H9 (cell line): ENCODE measurements at places on chromosomes 4 and X. TPM values are rescaled to one million over a fixed set of nuclear protein-coding genes. Genes with fewer than 3 reads are reported as not detected.

The SCRG1 gene
- total RNA-seq = not detected in 2 replicates

DNA sequence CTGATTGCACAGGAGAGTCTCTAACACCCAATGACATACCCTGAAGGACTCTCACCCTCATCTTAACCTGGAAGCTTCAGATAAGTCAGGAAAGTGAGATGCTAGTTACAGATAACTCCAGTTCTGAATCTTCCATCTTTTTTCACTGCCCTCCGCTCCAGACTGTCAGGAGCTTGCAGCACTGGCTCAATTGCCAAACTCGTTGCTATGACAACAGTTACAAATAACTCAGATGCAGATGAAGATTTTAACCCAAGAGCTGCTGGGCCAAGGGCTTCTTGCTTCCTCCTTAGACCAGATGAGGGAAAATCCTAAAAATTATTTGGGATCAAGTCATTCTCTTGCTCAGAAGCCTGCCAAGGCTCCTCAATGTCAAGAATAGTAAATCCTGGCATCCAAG, 109.1 kb upstream of the HUWE1 start:
- peak; percentile 27 for DNase-seq

The GRIA2 gene
- not detected in 2 replicates for total RNA-seq

DNA sequence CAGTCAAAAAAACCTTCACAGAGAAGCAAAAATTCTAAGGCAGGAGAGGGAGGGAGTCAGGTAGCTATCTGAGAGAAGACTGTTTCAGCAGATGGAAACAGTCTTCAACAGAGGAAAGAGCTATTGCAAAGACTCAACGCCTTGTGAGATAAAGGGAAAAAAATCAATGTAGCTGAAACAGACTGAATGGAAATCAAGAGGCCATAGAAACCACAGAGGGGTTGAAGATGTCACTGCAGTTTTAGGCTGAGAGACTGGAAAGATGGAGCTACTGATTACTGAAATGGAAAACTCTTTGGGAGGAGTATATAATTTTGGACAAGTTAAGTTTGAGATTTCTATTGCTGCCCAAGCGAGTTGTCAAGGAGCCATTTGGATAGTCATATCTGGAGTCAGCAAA, 28.4 kb upstream of the CXCL8 start:
- no peak for DNase-seq

The KLKB1 gene
- 20.1 and 21.8 TPM in 2 replicates for total RNA-seq

The RNF150 gene
- 3.7 and 4.4 TPM in 2 replicates for total RNA-seq

GRCh38 chr4:180598281-180598680, 1644.9 kb upstream of the TENM3 start:
- no peak for DNase-seq

The SHOX gene
- total RNA-seq = 0.18 and 0.24 TPM in 2 replicates

The SASH3 gene
- not detected in 2 replicates for total RNA-seq

DNA sequence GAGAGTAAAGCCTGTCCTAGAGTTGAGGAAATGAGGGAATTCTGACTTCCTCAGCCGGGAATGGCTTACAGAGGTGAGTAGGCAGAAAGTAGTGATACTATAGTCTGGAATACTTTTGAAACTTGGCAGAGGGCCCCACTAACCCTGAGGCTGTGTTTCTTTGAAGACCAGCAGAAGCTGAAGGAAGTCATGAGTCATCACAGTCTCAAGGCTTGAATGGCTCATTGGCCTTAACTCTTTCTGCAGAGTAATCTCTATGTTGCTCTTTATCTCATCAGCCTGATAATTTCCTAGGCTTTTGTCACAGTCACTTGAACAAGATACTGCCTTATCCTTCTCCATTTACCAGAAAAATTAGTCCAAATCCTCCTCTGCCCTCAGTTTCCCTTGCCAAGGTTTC, 80.8 kb downstream of the ANKRD50 start:
- no peak for DNase-seq

GRCh38 chr4:6125103-6125651, 75.2 kb downstream of the JAKMIP1 start:
- peak; percentile 22 for DNase-seq

The AMTN gene
- total RNA-seq = not detected in 2 replicates

- DNase-seq = peak; percentile 46
These were observed at the start of gene CC2D2A for GRCh38 chr4:15469402-15470127. Gene CC2D2A, plus strand, starts transcription at chr4:15469882. Its CDS starts 6,051 bp downstream, at chr4:15475933.

DNA sequence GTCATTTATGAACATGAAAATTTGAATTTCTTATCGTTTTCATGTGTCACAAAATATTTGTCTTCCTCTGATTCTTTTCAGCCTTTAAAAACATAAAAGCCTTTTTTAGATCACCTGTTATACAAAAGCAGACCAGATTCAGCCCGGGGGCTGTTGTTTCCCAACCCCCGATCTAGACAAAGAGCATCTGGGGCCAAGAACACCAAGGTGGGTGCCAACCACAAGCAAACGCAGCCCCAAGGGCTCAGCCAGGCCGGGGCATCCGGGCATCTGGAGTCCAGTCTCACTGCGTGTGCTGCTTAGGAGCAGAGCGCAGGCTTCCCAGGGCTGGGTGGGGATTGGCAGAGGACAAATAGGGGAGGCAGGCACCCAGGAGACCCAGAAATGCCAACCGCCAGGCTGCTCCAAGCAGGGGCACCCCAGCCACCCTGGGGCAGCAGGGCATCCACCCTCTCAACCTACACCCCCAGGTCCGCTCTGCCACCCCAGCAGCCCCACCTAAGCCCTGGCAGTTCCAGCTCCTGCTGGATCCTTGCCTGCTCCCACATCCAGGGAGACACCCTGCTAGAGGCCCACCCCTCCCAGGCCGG, 78.0 kb downstream of the HMX1 start:
- no peak for DNase-seq

DNA sequence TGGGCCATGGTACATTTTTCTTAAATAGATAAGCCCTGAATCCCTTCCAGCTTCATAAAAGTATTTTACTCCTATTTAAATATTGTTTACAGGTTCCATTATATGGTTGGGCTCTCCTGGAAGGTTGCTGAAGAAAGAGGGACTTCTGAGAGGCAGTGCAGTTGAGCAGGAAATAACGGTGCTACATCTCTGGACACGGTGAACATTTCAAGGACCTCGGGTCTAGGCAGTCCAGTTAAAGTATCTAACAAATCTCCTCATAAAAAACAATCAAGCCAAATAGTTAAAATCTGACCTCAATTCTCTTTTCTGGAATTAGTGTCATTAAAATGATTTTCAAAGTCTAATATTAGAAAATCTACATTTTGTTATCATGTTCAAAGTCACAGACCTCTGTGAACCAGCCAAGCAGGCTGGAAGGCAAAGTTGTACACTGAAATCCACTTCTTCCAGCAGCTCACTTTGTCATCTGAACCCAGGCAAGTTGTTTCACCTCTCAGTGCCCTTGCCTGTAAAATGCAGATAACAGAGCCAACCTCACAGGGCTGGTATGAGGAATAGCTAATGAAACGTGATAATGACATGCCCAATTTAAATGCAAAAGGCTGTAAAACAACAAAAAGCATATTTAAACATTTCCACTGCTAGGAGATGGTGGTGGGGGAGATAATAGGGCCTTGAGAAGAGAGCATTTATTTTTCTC, 267.0 kb upstream of the KLF3 start:
- no peak for DNase-seq

DNA sequence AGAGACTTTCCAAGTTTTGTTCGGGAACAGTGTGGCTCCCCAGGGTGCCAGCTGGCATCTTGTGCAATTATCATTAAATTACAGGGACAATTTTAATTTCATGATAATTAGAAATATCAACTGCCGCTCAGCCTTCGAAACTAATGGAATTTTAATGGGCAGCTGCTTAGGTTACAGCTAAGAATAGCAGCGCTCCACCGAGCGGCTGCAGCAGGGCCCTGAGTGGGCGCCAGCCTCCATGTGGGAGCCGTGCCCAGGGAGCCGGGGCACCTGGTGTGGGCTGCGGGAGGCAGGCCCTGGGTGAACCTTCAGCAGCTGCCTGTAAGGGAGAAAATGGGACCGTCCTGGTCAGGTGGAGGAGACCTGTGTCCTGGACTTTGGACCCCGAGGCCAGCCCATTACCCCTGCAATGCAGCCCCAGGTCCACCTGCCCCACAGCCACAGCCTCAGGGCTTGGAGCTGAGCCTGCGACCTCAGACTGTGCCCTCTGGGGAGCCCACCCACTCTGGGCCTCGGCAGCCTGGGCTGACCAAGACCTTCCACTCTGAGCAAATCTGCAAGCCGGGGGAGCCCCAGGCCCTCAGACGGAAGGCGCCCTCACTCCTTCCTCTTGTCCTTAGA, 21.1 kb downstream of the MSANTD1 start:
- DNase-seq = no peak

The GPRASP2 gene
- total RNA-seq = 13.9 and 14.2 TPM in 2 replicates

DNA sequence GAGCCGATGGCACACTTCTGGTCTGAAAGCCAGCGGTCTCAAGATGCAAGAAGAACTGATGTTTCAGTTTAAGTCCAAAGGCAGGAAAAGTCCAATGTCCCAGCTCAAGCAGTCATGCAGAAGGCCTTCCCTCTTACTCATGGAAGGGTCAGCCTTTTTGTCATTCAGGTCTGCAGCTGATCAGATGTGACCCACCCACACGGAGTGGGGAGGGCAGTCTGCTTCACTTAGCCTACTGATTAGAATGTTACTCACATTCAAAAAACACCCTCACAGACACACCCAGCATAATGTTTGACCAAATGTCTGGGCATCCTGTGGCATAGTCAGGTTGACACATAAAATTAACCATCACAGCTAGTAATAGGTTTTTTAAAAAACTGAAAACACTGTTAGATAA, 6.6 kb downstream of the HCCS start:
- DNase-seq = no peak

The PABPC1L2B gene
- 1.8 TPM in 2 replicates for total RNA-seq

DNA sequence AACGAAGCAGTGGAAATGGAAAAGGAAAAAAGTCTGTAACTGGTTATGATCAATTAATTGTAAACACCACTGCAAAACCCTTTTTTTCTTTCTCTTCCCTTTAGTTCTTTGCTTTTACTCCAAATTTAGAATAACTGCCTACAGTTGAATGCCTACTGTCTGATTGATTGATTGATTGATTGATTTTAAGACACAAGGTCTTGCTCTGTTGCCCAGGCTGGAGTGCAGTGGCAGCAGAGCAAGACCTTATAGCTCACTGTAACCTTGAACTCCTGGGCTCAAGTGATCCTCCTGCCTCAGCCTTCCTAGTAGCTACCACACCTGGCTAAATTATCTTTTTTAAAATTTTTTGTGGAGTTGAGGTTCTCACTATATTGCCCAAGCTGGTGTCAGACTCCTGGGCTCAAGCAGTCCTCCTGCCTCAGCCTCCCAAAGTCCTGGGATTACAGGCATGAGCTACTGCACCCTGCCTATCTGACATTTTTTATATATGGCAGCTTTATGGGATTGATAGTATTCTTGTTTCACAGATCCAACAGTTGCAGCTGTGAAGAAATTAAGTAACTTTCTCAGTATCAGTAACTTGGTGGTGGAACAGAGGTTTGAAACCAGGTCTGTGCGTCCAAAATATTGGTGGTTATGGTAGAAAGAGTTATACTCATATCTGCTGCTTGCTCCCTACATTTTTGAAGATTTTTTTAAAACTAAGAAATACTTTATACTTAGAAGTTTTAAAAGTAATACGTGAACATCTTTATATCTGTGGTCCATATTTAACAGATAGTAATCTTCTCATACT, 12.4 kb downstream of the UBE2K start:
- no peak for DNase-seq

The TMSB15A gene
- 66.4 and 69.2 TPM in 2 replicates for total RNA-seq

DNA sequence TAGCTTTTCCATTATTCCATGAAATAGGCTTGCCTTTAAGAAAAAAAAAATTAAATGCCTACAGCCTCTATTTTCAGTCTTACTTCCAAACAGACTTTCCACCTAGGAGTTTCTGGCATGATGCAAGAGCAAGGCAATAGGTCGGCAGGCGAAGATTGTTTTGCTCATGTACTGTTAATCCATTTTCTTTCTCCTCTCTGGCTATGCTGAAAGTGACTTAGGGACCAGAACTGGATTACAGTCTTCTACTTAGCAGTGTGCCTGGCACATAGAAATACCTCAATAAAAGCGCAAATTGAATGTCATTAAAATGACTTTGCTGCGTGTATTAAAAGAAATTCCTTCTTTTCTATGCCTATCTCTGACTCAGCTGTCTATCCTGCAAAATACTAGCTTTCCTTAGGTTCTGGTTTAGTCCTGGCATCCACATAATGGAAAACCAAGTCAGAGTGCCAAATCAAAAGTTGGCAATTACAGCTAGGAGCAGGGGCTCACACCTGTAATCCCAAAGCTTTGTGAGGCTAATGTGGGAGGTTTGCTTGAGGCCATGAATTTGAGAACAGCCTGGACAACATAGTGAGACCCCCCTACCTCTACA, 51.9 kb downstream of the CC2D2A start:
- DNase-seq = no peak

The RNF128 gene
- total RNA-seq = 0.09 and 0.13 TPM in 2 replicates

The BMPR1B gene
- 0.35 and 0.72 TPM in 2 replicates for total RNA-seq
